HFFc6 (cell line): ENCODE measurements at places on chromosomes 13 and 19. TPM values are rescaled to one million over a fixed set of nuclear protein-coding genes. Genes with fewer than 3 reads are reported as not detected.
A peak's percentile ranks its signal among the peaks of the same experiment; 100 is the strongest.

DNA sequence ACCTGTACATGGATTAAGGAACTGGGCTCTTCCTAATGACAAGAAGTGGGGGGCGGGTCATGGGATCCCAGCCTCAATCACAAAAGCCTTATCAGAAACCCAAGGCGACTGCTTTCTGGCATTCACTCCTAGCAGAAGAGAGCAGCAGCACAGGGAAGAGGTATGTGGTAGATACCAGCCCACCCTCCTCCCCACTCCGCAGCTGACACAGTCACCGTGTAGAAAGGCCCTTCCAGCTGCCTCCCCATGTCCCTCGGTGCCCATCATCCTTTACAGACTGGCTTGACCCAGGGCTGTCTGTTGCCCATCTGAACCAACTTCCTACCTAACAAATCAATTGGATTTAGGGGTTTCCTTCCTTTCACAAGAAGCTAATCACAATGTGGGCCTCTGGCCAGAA is 3.1 kb upstream of the DHRS12 start:
- DNase-seq = no peak

DNA sequence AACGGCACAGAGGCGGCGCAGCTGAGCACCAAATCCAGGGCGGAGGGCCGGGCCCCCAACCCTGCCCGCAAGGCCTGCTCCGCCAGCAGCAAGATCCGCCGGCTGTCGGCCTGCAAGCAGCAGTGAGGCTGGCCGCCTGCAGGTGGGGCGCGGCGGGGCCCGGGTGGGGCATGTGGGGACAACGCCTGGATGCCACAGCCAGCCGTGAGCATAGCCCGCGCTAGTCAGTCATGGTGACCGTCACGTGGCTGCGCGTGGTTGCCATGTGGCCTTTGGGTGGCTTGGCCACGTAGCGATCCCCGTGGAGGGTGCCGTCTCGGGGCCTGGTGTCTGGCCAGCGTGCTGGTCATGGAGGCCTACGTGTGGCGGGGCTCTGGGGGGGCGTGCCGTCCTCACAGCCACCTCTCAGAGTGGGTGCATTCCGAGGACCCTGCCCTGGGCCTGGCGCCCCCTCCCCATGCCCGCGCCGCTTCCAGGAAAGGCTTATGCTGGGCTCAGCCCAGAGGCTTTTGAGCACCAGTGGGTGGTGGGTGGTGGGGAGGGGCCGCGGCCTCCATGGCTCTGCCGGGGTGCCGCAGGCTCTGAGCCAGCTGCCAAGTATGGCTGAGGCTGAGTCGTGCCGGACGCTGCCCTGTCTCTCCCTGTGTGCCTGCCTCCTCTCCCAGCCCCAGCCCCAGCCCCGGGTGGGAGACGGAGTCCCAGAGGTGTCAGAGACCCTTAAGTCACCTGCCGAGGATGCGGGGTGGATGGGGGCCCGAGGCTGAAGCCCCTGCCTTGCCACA is 11.1 kb downstream of the CBARP start:
- DNase-seq = no peak

DNA sequence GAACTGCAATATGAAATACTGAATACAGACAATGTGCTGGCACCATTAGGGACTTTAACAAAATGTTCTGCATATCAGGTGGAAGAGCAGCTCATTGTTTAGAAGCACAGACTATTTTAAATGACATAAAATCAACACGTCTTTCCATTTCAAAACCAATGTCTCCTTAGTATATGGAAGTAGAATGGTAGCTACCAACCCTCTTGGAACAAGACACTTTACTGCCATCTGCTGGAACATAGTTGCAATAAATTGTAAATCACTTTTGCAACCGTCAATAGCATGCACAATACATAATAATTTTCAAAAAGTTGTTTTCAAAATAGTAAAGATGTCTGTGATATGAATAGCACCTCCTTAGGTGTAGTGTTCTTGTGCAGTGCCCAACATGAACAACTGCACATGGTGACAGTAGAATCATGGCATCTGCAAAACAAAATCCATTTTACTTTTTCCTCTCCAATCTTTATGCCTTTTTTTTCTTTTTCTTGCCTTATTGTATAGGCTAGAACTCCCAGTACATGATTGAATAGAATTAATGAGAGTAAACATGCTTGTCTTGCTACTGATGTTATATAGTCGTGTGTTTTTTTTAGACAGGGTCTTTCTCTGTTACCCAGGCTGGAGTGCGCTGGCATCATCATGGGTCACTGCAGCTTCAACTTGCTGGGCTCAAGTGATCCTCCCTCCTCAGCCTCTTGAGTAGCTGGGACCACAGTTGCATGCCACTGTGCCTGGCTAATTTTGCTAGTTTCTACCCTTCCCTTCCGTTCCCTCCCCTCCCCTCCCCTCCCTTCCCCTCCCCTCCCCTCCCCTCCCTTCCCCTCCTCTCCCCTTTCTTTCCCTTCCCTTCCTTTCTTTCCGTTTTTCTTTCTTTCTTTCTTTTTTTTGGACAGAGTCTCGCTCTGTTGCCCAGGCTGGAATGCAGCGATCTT is 7.8 kb upstream of the LYPD5 start:
- peak; percentile 66 for DNase-seq

DNA sequence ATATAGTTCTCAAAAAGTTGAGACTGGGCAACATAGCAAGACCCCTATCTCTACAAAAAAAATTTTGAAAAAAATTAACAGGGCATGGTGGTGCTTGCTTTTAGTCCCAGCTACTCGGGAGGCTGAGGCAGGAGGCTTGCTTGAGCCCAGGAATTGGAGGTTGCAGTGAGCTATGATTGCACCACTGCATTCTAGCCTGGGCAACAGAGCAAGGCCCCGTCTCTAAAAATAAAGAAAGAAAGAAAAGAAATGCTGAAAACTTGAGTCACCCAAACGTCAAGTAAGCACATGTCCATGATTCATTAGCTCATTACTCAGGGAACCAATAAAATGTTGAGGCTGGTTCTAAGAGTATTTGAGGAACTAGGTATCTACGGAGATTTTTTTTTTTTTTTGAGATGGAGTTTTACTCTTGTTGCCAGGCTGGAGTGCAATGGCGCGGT is 33.9 kb upstream of the SEMA6B start:
- DNase-seq = peak; percentile 86

GRCh38 chr13:49641801-49642291 is 13.5 kb downstream of the ARL11 start:
- peak; percentile 83 for DNase-seq

DNA sequence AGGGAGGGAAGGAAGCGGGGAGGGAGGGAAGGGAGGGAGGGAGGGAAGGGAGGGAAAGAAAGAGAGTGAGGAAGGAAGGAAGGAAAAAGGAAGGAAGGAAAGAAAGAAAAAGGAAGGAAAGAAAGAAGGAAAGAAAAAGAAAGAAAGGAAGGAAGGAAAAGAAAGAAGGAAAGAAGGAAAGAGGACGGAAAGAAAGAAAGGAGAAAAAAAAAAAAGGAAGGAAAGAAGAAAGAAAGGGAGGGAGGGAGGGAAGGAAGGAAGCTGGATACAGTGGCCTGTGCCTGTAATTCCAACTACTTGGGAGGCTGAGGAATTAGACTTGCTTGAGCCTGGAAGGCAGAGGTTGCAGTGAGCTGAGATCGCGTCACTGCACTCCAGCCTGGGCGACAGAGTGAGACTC is 35.3 kb downstream of the OLFM2 start:
- no peak for DNase-seq

- no peak for DNase-seq
Measured at GRCh38 chr13:75316427-75316826, 165.5 kb downstream of the TBC1D4 start.

- no peak for DNase-seq
Measured at GRCh38 chr19:4970558-4971423, 1.9 kb downstream of the KDM4B start.

DNA sequence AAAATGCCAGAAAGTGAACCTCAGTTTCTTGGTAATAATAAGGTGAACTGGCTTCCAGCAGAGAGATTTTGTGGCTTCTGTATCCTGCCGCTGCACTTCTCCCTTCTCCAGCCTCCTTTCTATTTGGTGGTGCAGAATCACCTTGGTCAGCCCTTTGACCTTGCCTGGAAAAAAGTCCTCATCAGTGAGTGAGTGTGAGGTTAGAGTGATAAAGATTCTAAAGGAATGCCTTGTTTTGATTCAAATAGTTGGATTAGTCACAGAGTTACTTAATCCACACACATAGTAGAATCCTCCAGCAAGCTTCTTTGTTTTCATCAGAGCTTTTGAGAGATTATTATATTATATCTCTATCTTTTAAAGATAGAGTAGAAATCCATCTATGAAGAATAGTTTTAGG is 140.9 kb downstream of the KCNRG start:
- DNase-seq = peak; percentile 34

- DNase-seq = no peak
Measured at GRCh38 chr19:50322234-50322633, 6.9 kb downstream of the KCNC3 start.

- DNase-seq = no peak
Measured at GRCh38 chr19:48959341-48960239, 4.9 kb downstream of the BAX start.

GRCh38 chr19:32829345-32829896 is 40.1 kb downstream of the SLC7A9 start:
- DNase-seq = no peak

DNA sequence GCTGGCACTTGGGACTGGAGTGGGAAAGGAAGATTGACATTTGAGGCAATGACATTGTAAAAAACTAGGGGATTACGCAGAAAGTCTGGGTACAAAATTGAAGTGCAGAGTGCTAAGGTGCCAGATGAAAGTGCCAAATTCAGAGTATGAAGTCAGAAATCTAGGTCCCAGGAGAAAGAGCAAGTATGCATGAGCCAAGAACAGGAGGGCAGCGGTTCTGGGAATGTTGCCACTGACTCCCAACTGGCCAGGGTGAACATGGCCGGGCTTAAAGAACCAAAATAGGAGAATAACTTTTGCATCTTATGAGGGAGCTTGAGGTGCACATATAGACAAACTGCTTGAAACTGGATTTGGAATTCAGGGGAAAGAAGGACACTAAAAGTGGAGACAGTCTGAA is 495.8 kb upstream of the KLF12 start:
- DNase-seq = no peak

GRCh38 chr13:40061466-40062450 is 406.3 kb downstream of the COG6 start:
- no peak for DNase-seq

DNA sequence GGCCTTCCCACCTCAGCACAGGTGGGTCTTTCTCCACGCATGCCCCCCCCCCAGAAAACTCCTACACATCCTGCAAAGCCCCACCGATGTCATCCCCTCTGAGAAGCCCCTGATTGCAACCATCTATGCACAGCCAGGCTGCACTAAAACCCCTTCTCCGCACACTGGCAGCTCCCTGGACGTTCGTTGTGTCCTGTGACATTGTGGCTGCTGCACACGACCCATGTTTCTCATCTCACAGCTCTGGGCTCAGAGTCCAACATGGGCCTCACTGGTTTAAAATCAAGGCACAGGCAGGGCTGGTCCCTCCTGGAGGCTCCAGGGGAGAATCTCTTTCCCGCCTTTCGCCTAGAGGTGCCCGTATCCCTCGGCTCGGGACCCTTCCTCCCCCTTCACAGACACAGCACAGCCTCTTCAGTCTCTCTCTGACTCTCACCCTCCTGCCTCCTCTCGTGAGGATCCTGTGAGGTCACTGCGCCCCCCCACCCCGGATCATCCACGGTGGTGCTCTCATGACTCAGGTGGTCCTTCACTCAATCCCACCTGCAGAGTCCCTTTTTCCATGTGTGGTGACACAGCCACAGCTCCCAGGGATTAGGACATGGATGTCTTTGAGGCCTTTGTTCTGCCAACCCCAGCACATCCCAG is 71.2 kb downstream of the GADD45B start:
- DNase-seq = no peak

- DNase-seq = peak; percentile 82
Measured at GRCh38 chr19:49676136-49676783, 811 bp upstream of the PRMT1 start.

DNA sequence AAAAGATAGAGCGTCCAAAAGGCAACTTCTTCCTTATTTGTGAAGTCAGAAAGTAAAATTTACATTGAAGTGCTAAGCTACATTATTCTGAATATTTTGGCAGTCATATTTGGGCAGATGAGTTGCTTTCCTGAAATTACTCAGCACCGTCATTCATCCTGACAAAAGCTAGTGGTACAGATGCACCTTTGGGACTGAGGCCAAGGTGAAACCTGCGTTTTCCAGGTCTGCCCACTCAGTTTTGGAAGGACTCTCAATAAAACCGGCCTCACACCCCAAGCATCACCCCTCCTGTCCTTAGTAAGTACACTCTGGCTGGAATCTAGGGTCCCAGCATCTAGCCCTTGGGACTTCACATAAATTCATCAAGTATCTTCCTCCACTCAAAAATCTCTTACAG is 187.5 kb downstream of the TM9SF2 start:
- DNase-seq = no peak

DNA sequence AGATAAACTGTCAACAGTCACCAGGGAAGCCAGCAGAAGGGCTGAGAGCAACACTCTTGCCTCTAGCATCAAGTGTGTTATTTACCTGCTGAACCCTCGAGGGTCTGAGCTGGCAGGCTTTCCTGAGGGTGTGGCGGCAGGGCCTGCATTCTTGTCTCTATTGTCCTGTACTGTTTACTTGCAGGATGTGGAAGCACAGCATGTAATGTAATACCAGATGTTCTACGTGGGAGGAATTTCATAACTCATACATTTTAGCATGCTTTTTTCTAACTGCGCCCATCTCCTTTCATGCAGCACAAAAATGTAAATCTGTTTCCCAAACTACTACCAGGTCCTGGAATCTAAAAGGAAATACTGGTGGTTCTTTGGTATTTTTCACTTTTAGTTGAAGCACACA is 153.1 kb downstream of the RGCC start:
- peak; percentile 69 for DNase-seq

DNA sequence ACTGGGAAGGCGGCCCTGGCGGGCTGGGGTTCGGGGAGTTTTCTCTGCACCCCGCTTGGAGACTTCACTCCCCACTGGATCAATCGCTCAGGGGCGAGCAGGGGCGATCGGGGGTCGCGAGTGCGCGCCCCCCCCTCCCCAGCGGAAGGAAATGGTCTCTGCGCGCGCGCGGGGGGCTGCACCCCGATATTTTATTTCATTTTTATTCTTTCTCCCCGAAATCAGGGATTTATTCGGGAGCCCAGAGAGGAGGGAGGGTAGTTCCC is 421 bp downstream of the ARID3A start:
- DNase-seq = no peak

DNA sequence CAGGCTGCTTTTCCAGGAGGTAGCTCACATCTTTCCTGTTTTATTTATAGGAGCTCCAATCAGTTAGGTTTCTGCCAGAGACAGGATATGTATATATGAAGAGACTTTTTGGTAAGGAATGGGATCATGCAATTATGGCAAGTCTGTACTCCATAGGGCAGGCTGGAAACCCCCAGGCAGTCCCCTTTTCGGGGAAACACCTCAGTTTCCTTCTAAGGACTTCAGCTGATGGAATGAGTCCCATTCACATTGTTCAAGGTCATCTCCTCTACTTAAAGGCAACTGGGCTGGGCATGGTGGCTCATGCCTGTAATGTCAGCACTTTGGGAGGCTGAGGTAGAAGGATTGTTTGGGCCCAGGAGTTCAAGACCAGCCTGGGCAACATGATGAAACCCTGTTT is 10.9 kb upstream of the SLC25A42 start:
- DNase-seq = no peak

Gene STRN4
- total RNA-seq = 52.4 to 57.9 TPM (median 55.2 TPM) in 3 replicates

Gene OR7C1
- total RNA-seq = not detected in 3 replicates

Gene CGB1
- not detected in 3 replicates for total RNA-seq

Gene NOVA2
- 0.09 TPM in 1 of 3 replicates, not detected in the others for total RNA-seq

Gene NXNL1
- total RNA-seq = not detected in 3 replicates

Gene NCCRP1
- total RNA-seq = not detected in 3 replicates

Gene SERTAD3
- 35.9 to 41.3 TPM (median 37.1 TPM) in 3 replicates for total RNA-seq

Gene ZNF135
- not detected in 3 replicates for total RNA-seq

Gene CCNA1
- total RNA-seq = not detected in 2 replicates

Gene SLC7A10
- total RNA-seq = not detected in 3 replicates

Gene ARHGAP33
- total RNA-seq = 4.9 to 9.4 TPM (median 9.3 TPM) in 3 replicates

Gene ZDHHC20
- 61.2 to 70.9 TPM (median 69.8 TPM) in 3 replicates for total RNA-seq

Gene CYP2F1
- not detected in 3 replicates for total RNA-seq

Gene ZNF490
- total RNA-seq = 7.8 to 9.2 TPM (median 8.4 TPM) in 3 replicates

Gene GEMIN7
- total RNA-seq = 36.8 to 48.7 TPM (median 39.5 TPM) in 3 replicates
